ENCODE measurements at places on chromosomes 13 and 19.
A peak's percentile ranks its signal among the peaks of the same experiment; 100 is the strongest.

DNA sequence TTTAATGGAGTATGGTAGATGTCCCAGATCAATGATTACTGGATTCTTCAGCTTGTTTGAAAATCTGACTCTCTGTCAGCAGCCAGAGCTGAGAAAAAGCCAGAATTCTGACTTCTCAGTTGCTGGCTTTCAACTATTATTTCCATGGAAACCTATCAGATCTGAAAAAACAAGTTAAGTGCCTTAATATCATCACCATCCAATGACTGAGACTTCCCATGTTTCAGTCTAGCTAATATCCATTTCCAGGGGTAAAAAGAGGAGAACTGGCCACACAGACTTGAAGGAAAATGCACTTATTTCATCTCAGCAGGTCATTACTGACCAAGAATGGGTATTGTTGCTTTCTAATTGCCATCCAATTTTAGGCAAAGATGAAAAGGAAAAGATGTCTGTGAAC, 75.2 kb downstream of the TNFSF11 start:
- DNase-seq = no peak

DNA sequence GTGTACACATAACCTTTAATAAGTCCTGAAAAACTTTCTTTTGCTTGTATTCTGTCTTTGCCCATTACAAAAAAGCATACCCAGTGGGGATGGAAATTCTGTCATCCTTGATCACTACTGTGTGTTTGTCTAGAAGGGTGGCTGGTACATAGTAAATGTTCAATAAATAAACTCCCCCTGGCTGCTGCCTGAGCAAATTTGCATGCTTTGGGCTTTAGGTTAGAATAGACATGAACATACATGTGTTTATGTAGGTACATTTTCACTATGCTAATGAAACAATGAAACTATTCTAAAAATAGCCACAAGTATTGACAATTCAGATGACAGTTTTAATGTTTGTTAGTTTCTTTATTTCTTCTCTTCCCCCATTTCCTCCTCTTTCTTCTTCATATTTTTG, 36.1 kb downstream of the TNFSF13B start:
- no peak for DNase-seq

DNA sequence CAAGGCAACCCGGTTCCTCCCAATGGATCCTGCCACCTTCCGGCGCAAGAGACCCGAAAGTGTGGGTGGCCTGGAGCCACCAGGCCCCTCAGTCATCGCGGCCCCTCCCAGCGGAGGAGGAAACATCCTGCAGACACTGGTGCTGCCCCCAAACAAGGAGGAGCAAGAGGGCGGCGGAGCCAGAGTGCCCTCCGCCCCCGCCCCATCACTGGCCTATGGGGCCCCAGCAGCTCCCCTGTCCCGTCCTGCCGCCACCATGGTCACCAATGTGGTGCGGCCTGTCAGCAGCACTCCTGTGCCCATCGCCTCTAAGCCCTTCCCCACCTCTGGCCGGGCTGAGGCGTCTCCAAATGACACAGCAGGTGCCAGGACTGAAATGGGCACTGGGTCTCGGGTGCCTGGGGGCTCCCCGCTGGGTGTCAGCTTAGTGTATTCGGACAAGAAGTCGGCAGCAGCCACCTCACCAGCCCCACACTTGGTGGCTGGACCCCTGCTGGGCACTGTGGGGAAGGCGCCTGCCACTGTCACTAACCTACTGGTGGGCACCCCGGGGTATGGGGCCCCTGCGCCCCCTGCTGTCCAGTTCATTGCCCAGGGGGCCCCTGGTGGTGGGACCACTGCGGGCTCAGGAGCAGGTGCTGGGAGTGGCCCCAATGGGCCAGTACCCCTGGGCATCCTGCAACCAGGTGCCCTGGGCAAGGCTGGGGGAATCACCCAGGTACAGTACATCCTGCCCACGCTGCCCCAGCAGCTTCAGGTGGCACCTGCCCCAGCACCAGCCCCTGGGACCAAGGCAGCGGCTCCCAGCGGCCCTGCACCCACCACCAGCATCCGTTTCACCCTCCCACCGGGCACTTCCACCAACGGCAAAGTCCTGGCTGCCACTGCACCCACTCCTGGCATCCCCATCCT, 11.2 kb upstream of the PRR19 start:
- DNase-seq = no peak

DNA sequence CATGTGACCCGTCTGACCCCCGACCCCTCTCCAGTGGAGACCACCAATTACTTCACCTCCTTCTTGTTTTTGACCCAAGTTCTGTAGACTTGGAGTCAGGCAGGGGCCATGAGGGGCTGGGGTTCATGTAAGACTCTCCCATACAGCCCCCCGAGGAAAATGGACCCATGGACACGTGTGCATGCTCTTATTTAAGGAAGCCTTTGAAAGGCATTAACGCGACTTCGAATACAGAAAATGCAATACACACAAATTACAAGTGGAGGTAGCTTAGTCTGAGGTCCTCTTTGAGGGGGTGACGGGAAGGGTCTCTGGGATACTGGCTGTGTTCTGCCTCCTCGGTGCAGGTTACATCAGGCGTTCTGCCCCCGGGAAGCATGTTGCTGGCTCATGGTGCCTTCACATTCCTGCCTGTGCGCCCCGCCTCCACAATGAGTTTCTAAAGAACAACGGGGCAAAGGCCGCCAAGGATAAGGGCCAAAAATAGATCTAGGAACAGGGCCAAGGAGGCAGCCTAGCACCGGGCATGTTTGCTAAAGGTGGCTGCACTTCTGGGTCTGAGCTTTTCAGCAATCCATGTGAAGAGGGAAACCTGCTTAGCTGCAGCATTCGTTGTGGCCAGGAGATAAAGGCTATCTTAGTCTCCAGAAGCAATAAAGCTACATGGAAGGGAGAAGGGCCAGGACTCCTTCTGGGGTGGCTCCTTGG, 54.5 kb downstream of the RAB20 start:
- peak; percentile 97 for DNase-seq

GRCh38 chr13:99656844-99657381, 155.6 kb downstream of the TM9SF2 start:
- no peak for DNase-seq

- no peak for DNase-seq
Measured at GRCh38 chr13:100098445-100099116, 9.7 kb downstream of the PCCA start.

DNA sequence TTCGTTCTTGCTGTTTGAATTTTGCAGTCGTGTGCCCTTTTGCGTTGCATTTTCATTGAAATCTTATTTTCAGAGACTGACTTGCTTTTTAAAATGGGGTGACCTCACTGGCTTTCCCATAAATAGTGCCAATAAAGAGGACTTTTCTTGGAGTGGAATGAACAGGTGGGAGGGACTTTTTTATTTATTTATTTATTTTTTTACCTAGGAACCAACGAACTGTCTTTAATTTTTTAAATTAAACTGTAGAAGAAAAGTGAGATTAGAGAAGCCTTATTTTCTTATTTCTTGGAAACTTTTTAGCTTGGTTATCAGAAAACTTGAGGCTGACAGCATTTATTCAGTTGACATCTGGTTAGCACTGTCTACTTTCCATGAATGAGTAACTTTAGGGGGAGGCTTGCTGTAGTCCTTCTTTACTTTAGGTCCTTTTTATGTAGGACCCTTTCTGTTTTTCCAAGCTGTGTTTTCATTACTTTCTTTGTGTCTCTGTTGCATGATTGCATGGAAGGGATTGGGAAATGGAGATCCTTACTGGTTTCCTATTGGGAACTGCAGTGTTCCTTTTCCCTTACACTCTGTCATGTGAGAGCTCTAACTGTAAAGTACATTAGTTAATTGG, 1.7 kb downstream of the SLAIN1 start:
- DNase-seq = no peak

DNA sequence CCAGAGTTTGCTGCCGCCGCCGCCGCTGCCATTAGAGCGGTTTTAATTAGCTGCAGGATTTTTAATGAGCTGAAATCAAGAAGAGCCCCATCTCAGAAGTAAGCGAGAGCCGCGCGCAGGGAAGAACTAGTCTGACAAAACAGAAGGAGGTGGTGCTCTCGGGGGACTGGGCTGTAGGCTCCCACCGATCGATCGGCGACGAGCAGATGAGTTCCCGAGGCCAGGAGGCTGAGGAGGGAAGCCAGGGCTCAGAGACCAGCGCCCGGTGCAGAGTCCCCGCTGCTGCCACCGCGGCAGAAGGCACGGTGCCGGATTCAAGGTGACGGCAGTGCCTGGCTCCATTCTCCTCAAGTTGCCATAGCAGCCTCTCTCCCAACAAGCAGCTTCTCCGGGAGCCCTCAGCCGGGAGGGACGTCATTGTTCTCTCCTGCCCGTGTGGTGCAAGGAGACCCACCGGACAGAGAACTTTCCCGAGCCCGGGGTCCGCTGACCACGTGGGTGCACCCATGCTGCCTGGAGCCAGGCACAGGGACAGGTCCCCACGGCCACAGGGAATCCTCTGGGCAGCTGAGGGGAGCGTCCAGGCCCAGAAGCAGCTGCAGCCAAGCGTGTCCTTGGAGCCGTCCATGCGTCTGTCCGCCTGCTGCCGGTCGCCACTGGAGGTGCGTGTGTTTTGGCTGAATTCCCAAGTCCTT, 62.9 kb downstream of the CHST8 start:
- peak; percentile 58 for DNase-seq

DNA sequence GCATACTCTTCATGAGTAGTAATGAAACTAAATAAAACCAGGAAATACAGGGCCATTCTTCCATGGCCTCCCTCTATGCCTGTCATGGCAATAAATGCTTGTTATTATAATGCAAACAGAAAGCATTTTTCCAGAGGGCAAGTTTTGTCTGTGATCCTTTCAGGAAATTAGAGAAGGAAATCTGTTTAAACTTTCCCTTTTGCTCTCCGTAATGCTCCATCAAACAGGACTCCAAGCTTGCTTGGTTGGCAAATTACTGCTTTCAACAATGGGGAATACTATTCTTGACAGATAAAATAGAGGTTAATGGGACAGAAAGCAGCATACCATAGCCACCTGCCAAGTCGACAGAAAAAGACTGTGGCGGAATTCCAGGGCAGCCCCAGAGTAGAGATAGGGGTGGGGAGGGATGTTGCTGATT, 252.5 kb downstream of the LHFPL6 start:
- DNase-seq = no peak

DNA sequence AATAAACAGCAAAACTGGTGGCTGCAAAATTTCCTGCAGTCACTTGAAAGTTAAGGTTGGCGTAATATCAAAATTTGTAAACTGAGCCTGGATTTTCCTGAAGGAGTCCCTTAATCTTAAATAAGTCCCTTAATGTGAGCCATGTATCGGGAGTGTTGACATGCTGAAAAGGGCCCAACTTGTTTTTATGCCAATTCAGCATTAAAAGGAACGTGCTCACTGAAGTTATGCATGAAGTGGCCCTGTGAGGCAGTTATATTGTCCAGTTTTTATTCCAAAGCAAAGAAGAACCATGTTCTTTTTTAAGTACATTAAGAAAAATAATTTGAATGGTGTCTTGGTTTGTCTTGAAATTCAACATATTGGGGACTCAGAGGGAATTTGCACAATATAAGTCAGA, 1766.9 kb downstream of the SLITRK1 start:
- no peak for DNase-seq

GRCh38 chr13:106415442-106415841, 120.0 kb downstream of the EFNB2 start:
- DNase-seq = no peak

- DNase-seq = no peak
Measured at GRCh38 chr13:101623470-101624209, 171.2 kb downstream of the ITGBL1 start.

GRCh38 chr19:57363688-57364181, 384 bp downstream of the TRAPPC2B start:
- DNase-seq = no peak

GRCh38 chr19:51365211-51365964, 800 bp downstream of the ETFB start:
- DNase-seq = no peak

GRCh38 chr19:48853483-48853882, 14.9 kb downstream of the PLEKHA4 start:
- no peak for DNase-seq

DNA sequence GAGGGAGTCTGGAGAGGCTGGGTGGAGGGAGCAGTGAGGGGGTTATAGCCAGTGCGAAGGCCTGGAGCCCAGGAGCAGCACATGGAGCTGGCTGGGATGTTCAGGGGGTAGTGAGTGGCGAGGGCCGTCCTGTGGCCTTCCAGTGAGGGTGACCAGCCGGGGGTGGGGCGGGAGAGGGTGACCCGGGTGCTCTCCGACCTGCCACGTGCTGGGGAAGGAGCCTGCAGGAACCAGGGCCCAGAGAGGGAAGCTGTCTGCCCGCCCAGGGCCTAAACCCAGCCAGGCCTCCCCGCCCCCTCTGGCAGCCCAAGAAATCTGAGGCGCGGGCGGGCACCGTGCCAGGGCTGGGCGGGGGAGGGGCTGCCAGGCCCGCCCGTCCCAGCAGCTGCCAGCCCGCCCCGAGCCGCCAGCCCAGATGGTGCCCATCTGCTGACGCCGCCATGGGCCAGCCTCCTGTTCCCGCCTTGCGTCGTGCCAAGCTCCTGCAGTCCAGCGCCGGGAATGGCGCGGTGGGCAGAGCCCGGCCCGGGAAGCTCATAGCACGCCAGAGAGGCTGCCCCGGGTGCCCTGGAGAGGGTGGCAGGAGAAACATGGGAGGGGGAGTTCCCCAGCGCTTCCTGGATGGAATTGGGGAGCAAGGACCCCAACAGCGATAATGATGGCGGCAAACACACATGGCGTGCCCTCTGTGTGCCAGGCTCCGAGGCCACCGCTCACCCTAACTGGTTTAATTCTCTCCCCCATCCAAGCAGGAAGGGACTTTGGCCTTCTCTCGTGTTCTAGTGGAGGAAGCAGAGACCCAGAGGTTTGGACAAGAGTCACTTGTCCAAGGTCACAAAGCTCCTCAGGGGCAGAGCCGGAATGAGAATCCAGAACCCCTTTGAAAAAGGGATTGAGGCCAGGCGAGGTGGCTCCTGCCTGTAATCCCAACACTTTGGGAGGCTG, 21.5 kb downstream of the NFIC start:
- DNase-seq = peak; percentile 76

GRCh38 chr19:17153996-17154395, 61.2 kb upstream of the USE1 start:
- DNase-seq = no peak

DNA sequence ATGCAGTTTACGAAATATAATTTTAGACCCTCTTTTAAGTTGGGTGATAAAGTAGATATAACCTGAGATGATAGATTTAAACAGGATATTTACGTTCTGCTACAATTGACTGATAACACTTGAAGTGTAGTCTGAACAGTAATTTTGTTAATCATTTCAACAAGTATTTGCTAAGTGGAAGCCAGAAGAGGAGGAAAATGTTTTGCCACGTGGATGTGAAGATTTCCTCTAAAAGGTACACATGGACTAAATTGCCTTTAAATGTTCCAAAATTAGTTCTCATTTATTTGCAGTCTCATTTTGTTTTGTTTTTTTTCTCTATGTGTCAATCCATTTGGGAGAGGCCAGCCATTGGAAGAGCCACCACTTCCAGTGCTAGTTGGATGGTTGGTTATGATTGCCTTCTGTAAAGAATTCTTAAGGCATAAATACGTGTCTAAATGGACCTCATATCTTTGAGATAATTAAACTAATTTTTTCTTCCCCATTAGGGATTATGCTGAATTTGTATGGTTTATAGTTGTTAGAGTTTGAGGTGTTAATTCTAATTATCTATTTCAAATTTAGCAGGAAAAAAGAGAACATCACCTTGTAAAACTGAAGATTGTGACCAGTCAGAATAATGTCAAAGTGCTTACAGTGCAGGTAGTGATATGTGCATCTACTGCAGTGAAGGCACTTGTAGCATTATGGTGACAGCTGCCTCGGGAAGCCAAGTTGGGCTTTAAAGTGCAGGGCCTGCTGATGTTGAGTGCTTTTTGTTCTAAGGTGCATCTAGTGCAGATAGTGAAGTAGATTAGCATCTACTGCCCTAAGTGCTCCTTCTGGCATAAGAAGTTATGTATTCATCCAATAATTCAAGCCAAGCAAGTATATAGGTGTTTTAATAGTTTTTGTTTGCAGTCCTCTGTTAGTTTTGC, 2.8 kb downstream of the MIR17HG start:
- DNase-seq = no peak

- DNase-seq = peak; percentile 32
Measured at GRCh38 chr13:77056382-77056781, 29.4 kb upstream of the FBXL3 start.
